Bronchial epithelial cell (primary cell): ENCODE measurements at places on chromosomes 6 and 20. TPM values are rescaled to one million over a fixed set of nuclear protein-coding genes. Genes with fewer than 3 reads are reported as not detected.

PNPLA1 gene
- total RNA-seq = 0.26 and 1.2 TPM in 2 replicates

DNA sequence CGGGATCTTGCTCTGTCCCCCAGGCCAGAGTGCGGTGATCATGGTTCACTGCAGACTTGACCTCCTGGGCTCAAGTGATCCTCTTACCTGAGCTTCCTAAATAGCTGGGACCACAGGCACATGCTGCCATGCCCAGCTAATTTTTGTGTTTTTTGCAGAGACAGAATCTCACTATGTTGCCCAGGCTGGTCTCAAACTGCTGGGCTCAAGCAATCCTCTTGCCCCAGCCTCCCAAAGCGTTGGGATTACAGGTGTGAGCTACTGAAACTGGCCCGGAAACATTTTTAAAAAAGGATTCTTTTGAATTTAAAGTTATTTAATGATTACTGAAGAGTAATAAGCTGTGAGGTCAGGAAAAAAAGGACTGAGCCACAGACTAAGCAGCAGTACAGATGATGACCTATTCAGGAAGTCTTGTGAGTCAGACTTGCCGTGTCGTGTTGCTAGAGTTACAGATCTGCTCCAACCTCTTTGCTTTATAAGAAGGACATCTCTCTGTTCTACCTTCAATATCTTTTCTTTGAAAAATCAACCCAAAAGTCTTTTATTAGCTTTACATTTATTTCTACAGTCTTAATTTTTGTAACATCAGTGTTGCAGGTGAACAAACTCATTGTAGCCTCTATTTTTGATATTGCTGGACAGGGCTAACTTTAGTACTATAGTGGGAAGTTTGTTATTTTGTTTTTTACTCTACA is 108.7 kb downstream of the NCOA3 start:
- DNase-seq = peak; percentile 83

GRCh38 chr6:132089173-132089572 is 138.0 kb upstream of the CCN2 start:
- DNase-seq = no peak

DNA sequence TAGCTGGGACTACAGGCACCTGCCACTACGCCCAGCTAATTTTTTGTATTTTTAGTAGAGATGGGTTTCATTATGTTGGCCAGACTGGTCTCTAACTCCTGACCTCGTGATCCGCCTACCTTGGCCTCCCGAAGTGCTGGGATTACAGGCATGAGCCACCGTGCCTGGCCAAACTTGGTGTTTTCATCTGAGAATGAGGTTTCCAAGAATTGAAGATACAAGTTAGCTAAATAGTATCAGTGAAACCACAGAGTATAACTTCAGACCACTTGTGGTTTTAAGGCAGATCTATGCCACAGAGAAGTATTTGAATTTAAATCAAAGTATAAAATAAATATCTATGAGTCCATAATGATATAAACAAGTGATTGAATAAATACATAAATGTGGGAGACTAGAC is 70.1 kb downstream of the SLC16A10 start:
- no peak for DNase-seq

DNA sequence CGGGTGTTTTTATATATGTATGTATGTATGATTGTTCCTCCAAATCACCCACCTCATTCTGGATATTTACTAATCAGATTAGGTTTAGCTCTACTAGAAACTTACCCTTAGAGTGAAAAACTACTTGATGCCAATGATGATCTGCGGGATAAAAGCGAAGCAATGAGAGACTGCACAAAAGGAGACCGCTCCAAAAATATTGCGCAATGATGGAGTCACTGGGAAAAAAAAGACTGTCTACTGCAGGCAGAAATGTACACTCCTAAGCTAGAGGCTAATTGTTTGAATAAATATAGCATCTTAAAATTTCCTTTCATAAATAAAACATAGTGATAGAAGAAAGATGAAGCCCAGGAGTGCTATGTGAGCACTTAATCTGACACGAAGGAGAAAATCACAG is 7.3 kb downstream of the RAB32 start:
- DNase-seq = no peak

DNA sequence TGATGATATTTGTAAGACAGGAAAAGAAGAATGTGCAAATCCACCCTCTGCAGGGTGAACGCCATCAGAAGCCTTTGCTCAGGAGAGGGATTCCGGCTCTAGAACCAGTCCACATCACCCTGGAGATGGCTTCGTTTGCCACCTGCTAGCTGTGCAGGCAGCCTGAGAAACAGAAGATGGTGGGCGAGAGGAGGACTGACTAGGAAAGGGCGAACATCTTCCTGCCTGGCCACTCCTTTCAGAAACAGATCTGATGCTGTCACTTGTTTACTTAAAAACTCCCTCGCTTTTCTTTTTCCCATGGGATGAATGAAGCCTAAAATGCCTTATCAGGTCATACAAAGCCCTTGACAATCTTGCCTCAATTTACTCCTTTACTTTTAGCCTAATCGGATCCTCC is 1.2 kb downstream of the PTPRA start:
- DNase-seq = no peak

DNA sequence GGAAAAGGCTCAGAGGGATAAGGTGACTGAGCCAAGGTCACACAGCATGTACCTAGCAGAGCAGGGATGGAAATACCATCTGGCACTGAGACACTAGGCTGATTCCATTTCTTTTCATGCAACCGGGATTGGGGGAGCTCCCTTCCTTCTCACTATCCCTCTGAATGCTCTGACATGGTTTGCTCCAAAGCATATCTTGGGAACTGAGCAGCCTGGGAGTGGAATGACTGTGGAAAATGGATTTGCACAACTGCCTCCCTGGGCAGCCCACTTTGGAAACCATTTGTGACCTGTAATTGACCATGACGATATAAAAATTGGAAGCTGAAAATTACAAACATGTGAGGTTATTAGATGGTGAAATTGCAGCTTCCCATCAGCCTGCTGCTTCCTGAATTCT is 309.0 kb upstream of the CHD6 start:
- DNase-seq = no peak

DNA sequence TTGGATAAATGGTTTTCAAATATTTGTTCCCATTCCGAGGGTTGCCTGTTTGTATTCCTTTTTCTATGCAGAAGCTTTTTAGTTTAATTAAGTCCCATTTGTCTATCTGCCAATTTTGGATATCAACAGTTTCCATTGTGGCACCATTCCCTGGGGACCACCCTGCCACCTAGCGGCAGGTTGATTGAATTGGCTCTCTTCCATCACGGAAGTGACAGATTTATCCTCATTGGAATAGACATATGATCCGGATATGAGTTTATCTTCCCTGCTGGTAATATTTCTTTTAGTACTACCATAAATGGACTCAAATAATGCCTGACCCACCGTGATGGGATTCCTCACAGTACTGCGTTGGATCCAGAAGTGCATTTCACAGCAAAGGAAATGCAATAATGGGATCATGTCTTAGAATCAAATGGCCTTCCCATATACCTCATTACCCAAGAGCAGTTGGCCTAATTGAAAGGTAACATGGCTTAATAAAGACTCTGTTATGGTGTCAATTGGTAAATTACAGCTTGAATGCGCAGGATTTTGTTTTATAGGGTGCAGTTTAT is 327.0 kb downstream of the BMP2 start:
- DNase-seq = peak; percentile 65

- no peak for DNase-seq
These were observed 2.7 kb downstream of the TEAD3 start for GRCh38 chr6:35494161-35494563.

DNA sequence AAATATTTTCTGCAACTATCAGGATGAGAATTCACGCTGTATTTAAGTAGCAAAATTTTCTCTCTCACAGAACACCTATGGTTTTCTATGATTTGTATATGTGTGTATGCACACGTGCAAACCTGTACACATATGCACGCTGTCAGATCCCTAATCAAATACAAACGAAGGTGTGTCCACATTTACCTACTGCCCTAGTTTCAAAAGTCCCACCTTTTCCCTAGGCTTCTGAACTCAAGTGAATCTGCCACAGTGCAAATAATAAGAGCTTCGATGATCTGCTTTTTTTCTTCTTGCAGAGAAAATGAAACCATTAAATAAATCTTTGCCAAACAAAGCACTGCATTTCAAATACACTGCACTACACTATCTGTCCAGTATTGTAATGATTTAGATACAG is 6.5 kb downstream of the HIVEP2 start:
- no peak for DNase-seq

DNA sequence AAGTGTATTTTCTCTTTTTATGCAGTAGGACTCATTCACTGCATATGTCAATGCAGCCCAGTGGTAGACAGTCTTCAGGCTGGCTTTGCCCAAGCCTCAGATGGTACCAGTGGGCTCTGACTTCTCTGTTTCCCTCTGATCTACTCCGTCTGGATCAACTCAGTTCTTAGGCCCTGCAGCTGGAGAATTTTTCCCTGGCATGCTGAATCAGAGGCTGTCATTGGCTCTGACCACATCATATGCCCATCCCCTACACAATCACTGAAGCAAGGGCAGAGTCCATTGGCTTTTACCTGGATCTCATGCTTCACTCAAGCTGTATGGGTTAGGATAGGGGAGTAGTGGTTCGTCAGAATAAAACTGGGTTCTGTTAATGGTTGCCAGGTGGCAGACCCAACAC is 57.8 kb downstream of the KIZ start:
- DNase-seq = no peak
